Right atrium auricular region (tissue), 2 donors: ENCODE measurements at places on chromosomes 13 and 19. TPM values are rescaled to one million over a fixed set of nuclear protein-coding genes. Genes with fewer than 3 reads are reported as not detected.
A peak's percentile ranks its signal among the peaks of the same experiment; 100 is the strongest.

The FGF22 gene
- 0.35 TPM for total RNA-seq

The CGB5 gene
- total RNA-seq: not detected

The ZNF333 gene
- 12.5 TPM for total RNA-seq

The FZR1 gene
- 21.7 TPM for total RNA-seq

- peak; percentile 59 for DNase-seq
Measured at GRCh38 chr13:49935171-49936074, 717 bp downstream of the SPRYD7 start.
